Stimulated activated CD4-positive, alpha-beta T cell treated with anti-CD3 and anti-CD28 coated beads, Interleukin-2, amount 100 ng/mL, for 24 hours (primary cell): ENCODE measurements at places on chromosomes 7 and 10.

GRCh38 chr7:31302356-31302755, 38.2 kb downstream of the NEUROD6 start:
- DNase-seq, result no peak

- DNase-seq, result peak; percentile 60
Measured at GRCh38 chr10:1368842-1369171, 312.6 kb downstream of the WDR37 start.

GRCh38 chr7:98230746-98231471, 19.7 kb downstream of the BHLHA15 start:
- DNase-seq, result no peak

- peak; percentile 39 for DNase-seq
Measured at GRCh38 chr10:97851341-97852001, 1.8 kb downstream of the GOLGA7B start.

DNA sequence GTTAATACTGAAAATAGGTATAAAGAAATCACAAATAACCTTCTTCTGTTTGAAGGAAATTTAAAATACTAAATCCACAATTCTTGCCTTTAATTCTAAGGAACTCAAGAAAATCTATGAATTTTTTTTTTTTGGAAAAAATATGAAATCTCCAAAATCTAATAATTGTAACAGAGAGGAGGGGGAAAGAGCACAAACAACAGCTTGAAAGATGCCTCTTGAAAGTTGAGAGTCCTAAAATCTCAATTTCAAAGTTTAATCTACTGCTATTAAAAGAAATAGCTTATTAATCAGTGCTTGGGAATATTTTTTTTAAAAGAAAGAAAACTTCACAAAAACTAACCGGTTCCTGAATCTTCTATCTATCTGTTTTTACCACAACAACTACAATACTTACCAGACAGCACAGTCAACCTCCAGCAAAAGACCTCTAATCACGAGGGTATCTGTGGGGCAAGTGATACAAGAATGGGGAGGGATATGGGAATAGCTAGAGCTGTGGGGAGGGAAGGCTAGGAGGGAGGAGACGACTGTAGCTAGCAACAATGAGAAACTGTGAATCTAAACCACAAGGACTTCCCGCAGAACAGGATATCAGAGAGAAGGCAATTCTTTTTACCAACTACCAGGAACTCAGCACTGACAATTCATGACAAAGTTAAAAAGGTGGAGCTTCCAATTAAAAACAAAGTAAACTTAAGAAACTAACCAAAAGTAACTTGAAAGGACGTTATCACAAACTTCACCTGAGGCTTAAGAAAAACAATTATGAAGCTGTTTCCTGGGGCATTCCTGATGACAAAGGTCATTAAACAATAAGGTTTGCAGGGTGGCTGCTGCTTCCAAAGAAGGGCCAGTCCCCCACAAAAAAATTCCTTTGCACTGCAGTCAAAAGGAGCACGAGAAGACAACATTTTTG, at the start of gene USP54:
TSS of gene USP54 (minus strand) at position 462 of the 919 bp plus-strand sequence. CDS start 15,684 bp downstream, outside the sequence.
- DNase-seq, result no peak

DNA sequence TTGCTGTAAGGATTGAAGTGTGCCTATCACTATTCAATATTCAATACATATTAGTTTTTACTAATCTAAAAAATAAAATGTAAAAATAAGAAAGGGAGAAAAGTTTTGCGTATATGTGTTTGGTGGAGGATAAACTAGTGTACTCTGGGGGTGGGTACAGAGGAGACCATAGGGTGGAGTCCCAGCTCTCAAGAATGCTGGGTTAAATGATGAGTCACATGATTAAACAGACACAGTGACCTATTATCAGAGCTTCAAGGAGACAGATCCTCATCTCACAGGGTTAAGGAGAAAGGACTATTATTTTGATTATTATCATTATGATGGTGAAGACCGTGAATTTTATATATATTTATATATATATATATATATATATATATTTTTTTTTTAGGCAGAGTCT, 77.5 kb downstream of the AFAP1L2 start:
- DNase-seq, result no peak

GRCh38 chr7:106166651-106167342, 54.7 kb upstream of the SYPL1 start:
- peak; percentile 27 for DNase-seq

DNA sequence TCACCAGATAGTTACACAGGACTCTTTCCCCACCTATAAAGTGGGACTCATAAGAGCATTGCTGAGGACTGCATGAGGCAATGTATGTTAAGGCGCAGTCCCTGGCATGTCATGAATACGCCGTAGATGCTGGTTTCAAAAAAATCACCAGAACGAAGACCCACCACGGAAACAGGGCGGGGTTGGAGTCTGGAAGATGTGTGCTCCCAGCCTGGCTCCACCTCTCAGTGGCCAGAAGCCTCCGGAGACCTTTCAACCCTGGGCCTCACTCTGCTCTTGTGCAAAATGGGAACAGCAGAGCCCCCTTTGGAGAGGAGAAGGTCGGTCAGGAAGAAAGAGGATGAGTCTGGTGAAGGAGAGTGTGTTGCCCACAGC, 12.4 kb upstream of the ZMIZ1 start:
- no peak for DNase-seq

DNA sequence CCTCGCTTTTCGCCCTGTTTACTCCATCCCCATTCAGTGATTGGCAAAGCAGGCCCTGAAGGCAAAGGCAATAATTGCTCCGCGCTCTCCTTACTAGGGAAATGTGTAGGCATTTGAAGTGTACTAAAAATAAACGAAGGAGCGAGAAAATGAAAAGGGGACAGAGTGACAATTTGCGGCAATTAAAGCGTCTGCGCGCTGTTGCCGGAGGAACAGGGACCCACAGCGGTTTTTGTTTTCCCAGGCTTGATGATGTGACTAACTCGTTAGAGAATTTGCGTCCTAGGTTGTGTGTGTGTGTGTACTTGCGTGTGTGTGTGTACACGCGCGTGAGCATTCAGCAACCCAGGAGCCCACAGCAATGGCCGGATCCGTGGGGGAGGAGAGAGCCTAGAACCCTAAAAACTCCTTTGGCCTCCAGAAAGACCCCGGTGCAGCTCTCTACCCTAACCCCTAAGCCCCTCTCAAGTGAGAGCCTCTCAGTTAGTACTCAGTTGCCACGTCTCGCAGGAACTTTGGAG, 7.8 kb upstream of the DLX6 start:
- DNase-seq, result no peak

- peak; percentile 30 for DNase-seq
Measured at GRCh38 chr7:137895301-137896221, 48.8 kb upstream of the DGKI start.
